NCI-H446 (cell line): ENCODE measurements at places on chromosomes 12 and 14.

DNA sequence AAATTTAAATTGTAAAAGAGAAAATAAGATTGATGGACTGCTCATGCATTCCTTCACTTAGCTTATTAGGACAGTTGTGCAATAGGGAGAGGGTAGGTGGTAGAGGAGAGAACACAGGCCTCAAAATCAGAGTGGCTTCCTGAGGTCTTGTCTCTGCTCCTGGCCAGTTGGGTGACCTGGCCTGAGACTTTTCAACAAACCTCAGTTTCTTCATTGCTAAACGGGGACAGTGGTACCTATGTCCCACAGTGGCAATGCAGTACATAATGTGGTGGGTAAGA, 2.6 kb downstream of the MAP3K12 start:
- no peak for DNase-seq

DNA sequence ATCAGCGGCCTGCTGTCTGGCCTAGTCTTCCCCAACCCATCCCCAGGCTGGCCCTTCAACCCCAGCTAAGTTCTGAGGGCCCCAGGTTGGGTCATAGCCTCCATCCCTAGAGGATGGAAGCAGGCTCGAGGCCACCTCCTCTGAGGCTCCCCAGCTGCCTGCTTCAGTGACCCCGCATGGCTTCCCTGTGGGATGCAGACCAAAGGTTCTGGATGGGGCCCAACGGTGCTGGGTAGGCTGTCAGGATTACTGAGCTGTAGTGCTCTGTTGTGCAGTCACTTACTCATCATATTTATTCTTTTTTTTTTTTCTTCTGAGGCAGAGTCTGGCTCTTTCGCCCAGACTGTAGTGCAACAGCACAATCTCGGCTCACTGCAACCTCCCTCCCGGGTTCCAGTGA, 92.0 kb downstream of the IRF2BPL start:
- DNase-seq = no peak

- DNase-seq = no peak
These were observed 51.1 kb upstream of the HIF1A start for GRCh38 chr14:61644175-61644574.

DNA sequence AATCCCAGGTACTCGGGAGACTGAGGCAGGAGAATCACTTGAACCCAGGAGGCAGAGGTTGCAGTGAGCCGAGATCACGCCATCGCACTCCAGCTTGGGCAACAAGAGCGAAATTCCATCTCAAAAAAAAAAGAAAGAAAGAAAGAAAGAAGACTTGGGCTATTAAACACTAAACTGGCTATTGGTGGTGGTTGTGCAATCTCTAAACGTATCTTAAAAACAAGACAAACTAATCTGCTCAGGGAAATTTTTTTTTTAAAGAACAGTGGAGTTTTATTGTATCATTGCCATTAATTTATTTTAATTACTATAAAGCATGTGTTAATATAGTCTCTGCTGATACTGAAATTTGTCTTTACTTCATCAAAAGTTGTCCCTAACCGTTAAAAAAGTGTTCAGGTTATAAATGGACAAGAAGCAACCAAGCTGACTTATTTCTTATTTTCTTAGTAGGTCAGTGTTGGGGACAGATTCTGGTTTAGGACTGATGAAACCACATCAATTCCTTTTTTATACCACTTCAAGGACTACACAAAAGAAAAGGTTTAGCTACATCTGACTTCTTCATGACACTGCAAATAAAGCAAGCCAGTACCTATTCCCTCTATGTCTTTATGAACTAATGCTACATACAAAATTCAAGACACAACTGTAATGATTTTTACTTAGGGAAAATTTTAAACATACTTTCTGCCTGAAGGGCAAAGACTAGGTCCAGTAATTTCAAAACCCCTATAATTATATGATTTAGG, 68.7 kb upstream of the KRAS start:
- DNase-seq = no peak

DNA sequence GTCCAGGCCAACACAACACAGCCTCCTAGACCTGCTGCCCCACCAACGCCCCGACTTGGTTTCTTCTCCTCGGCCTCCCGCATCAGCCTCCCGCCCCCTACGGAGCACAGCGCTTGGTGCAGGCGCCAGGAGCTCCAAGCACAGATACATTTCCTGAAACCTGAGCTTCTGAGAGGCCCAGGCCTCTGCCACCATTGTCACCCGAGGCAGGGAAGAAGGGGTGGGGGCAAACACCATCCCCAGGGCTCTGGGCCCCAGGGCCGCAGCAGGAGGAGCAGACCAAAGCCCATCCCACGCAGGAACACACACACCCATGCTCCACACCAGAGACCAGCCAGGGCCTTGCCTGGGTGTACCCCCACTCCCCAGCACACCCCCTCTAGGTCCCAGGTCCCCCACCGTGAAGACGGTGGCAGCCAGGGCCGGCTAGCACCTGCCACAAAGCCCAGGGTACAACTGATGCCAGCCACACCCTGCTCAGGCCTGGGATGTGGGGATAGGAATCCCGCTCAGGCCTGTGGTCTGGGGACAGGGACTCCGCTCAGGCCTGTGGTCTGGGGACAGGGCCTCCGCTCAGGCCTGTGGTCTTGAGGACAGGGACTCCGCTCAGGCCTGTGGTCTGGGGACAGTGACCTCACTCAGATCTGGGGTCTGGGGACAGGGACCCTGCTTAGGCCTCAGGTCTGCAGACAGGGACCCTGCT, 5.4 kb downstream of the JAG2 start:
- no peak for DNase-seq
